ENCODE measurements at places on chromosomes 13 and 19.

DNA sequence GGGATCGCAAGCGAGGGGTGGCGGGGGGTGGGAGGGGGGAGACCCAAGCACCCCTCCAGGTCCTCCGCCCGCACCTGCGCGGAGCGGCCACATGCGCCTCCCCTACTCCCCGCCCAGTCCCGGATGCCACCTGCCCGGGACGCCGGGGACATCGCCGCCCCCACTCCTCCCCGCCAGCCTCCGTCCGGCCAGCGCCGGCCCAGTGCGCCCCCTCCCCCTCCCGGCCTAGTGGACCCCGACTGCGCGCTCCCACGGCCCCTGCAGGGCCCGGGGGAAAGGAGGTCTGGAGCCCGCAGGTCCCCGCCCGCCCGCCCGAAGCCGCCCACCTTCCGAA, 263 bp downstream of the RHPN2 start:
- no peak for DNase-seq

DNA sequence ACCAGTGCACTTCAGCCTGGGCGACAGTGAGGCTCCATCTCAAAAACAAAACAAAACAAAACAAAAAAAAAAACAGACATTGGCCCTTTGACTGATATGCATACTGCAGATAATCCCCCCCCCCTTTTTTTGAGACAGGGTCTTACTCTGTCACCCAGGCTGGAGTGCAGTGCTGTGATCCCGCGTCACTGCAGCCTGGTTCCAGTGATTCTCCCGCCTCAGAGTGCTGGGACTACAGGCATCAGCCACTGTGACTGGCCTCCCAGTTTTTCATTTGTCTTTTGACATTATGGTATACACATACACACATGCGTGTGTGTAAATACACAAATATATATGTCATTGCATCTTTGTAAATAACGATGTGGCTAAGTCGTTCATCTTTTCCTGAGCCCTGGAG, 61.8 kb downstream of the ATP11A start:
- no peak for DNase-seq

GRCh38 chr19:28961772-28962500, 251.0 kb downstream of the UQCRFS1 start:
- DNase-seq: no peak

- DNase-seq: peak; percentile 59
These were observed 2280.4 kb upstream of the PCDH20 start for GRCh38 chr13:63696055-63696454.

DNA sequence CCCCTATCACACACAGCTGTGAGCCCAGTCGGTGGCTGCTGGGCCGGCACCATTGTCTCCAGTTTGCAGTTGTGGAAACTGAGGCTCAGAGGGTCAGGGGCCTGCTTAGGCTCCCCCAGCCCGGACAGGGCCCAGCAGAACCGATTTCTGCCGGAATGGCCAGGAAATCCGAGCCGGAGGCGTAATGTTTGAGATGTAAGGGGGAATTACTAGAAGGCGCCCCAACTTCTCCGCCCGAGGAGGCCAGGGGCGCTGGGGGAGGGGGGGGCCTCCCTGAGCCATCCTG, 962 bp downstream of the KISS1R start:
- DNase-seq: no peak

- DNase-seq: no peak
These were observed 1.0 kb upstream of the HAMP start for GRCh38 chr19:35281303-35281702.

DNA sequence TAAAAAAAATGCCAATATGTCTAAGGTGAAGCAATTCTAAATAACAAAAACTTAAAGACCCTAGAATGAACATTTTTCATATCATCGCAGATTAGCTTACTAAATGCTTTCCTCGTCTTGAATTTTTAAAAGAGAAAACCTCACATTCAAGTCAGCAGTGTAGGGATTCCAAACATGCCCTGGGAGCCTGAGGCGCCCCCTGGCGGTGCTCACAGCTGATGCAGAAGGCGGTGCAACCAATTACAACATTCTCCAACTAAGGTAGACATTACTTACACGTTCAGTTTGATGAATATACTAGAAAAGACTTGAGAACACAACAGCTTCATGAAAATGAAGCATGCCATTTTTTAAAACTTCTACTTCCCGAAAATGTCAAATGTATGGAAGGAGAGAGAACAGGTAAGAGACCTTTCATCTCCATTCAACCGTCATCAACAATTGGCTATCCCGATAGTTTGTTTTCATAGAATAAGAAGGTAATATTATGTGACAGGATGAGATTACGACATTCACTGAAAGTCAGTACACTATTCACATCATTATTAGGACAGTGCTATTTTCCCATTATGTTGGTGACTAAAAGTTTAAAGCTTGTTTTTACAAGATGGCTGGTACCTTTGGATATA, 304.4 kb downstream of the DCLK1 start:
- DNase-seq: no peak

DNA sequence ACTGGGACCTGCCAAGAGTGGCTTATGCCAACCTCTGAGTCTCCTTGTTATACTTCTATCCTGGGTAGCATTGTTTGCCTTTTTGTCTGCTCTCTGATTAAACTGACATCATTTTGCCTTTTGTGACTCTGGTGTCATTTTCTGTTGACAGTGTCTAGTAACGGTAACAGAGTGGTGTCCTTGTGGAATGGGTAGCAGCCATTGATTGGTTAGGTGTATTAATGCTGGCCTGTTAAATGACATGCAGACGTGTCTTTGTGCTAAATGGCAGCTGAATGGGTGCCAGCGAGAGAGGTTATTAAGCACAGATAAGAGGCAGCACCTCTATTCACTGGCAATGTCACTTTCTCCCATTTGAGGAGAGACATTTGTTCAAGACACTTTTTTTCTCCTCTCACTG, 1289.4 kb downstream of the PCDH9 start:
- no peak for DNase-seq

- no peak for DNase-seq
These were observed 109.5 kb upstream of the SPRY2 start for GRCh38 chr13:80450386-80450785.

DNA sequence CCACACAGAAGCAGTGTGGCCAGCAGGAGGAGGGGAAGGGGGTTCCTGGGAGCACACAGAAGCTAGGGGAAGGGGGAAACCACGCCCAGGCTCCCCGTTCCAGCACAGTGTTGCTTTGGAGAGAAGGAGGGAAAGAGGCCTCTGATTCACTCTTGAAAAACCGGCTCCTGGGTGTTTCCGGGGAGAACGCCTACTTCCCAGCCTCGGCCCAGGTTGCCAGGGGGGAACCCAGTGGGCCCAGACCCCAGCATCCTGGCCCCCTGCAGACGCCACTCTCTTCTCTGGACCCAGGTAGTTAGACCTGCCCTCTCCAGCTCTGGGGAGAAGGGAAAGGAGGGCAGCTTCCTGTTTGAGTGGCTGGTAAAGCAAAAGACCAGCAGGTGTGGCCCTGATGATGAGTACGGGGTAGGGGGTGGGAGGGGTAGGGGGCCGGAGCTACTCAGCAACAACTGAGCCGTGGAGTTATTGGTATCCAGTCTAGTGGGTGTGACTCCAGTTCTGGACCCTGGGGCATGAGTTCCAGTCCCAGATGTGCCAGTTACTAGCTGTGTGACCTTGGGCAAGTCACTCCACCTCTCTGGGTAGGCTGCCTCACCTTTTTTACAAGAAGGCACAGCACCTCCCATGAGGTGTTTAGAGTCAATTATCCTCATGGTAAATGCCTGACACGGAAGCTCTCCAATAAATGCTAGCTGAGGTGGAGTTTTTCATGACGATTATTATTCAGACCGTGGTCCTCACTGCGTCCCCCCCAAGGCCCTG, 836 bp downstream of the GIPC1 start:
- DNase-seq: no peak

DNA sequence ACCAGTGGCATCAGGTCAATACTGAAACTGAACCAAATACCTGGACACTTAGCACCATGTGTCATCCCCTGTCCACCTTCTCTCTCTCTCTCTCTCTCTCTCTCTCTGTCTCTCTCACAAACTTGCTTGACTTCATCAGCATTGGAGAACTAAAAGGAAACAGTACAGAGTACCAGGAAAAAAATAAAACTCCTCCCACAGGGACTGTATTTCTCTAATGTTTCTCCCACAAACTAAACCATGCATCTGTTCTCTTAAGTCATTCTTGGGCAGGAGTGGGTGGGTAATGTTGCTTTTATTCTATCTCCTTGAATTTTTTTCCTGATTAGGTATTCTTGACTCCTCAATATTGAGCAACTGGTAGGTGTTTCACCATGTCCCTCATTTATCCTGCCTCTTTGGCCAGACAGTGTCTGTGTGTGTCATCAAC, 112.9 kb upstream of the CACNA1A start:
- DNase-seq: no peak

DNA sequence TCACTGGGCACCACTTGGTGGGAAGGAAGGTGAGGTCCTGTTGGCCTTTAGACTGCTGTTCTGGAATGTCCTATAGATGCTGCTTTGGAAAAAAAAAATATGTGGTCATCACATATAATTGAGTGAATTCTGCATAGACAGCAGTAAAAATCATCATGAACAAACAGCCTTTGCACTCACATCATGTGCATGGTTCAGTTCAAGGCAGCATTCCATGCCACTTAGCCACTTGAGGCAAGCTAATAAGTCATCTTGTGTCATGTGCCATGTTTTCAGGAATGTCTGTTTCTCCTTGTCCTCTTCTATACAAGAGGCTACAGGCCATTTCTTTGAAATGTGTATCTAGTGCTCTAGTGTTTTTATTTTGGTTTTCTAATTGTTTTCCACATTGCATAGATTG, 43.9 kb upstream of the TSC22D1 start:
- no peak for DNase-seq

GRCh38 chr13:98785405-98785804, 32.9 kb upstream of the SLC15A1 start:
- DNase-seq: no peak

Data from AG04450 (cell line).